ENCODE measurements at places on chromosomes 2 and 18.

- peak; percentile 57 for DNase-seq
Measured at GRCh38 chr18:48007955-48008701, 77.7 kb upstream of the SMAD2 start.

DNA sequence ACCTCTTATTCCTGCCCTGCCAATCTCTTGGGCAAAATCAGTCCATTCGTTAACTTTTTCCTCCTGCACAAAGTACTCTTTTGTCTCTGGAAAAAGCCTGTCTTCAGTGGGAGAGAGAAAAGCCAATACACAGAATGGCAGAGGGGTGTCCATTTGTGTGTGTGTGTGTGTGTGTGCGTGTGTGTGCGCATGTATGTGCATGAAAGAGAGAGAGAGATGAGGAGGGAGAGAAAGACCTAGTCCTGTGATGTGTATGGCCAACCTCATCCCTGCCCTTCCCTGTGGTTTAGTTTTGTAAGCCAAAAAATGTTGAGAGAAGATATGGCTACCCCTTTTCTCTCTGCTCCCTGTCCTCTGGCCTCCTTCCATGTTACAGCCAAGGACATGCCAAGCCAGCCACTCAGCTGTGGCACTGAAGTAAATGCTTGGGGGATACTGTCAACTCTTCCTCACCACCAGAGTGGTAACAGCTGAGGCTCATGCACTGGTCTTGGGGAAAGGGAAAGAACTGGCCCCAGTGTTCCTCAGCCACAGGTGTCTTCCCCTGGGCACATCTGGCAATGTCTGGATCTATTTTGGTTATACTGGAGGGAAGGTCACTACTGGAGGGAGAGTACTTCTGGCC, 10.6 kb downstream of the SLC4A5 start:
- DNase-seq, result no peak

- no peak for DNase-seq
Measured at GRCh38 chr18:30763902-30764350, 278.6 kb downstream of the DSC3 start.

DNA sequence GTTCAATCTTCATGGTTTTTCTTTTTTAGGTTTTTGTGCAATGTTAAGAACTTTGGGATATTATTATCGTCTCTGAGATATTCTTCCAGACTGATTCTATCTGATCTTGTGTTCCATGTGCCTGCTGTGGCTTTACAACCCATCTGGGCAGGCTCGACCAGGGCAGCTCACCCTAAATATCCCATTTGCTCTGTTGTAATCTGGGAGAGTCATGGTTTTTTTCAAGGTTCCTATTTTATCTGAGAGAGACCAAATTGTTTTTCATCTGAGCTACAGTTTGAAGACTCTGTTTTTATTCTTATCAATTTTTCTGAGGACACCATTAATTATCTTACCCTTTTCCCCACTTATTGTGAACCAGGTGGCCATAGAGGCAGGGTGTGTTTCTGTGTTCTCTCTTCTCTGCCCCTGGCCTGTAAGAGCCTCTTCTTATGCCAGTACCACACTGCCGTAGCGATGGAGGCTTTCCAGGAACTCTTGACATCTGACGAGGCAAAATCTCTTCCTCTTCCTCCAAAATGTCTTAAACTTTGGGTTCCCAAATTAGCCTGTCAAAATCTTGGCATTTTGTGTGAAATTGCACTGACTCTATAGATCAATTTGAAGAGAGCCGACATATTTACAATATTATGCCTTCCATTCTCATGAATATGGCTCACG, 3.1 kb downstream of the SP140L start:
- DNase-seq, result no peak

DNA sequence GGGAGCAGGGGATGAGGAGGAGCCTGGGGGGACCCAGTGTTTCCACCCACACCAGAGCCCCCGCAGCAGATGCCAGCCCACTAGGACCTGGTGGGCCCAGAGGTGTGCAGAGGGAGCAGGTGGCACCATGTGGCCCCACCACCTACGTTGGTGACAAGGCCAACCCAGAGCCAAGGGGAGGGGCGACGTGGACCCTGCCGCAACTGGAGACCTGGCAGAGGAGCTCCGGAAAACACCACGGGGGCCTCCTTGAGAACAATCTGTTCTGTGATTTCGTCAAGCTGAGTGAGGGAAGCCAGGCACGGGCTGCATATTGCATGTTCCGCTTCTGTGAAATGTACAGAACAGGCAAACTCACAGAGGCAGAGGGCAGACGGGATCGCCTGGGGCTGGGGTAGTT, 49.1 kb upstream of the GPC1 start:
- no peak for DNase-seq

GRCh38 chr2:85761-86160, 39.5 kb upstream of the FAM110C start:
- no peak for DNase-seq

- DNase-seq, result no peak
Measured at GRCh38 chr2:11802782-11803191, 56.4 kb downstream of the LPIN1 start.

GRCh38 chr2:122697415-122697814, 942.0 kb downstream of the TSN start:
- DNase-seq, result no peak
